ENCODE measurements at places on chromosomes 4 and X.

DNA sequence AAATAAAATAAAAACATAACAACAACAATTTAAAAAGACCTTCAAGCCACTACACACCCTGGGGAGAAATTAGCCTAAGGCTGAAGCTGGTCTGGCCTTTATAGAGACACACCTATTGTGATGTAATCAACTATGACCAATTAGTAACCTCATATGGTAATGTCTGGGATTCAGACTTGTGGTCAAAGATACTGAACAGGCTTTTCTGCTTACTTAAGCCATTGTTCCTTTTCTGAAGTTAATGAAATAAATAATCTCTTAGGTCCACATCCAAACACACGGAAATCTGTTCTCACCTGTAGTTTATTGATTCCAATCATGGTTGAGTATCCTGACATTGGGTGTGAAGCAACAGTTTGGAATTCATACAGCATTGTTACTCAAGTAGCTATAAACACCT, 152.5 kb downstream of the PLS3 start:
- no peak for DNase-seq

DNA sequence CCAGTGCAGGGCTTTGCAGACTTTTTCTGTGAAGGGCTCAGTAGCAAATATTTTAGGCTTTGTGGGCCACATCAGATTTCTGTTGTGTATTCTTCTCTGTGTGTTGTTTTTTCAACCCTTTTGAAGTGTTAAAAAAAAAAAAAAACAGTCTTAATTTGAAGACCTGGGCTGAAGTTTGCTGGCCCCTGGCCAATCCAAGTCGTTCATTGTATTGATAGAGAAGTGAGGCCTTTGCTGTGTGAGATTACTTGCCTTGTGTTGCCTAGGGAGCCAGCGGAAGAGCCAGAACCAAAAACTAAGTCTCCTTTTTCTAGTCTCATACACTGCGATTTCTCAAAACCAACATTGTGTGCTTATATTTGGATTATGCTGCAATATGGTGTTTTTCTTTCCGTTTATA, 46.9 kb downstream of the MTM1 start:
- no peak for DNase-seq

GRCh38 chr4:165763640-165764039, 109.4 kb upstream of the TLL1 start:
- no peak for DNase-seq

DNA sequence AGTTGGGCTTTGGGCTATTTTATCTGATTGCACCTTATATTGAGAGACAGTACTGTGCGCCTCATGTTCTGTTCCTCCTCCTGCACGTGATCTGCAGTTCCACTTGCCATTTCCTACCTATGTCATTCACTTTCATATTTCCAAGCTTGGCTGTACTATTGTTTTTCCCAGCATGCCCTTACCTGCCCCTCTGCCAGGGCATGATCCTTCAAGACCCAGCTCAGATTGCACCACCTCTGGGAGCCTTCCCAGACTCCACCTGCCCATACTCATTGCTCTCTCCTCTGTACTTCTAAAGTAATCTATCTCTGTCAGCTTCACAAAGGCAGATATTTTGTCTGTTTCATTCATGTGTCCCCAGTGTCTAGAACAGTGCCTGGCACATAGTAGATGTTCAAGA, 11.6 kb downstream of the SLC25A5 start:
- no peak for DNase-seq

GRCh38 chr4:141077611-141078225, 55.6 kb downstream of the RNF150 start:
- DNase-seq, result no peak

GRCh38 chr4:124904723-124905388, 192.3 kb upstream of the ANKRD50 start:
- no peak for DNase-seq

All from non-pigmented ciliary epithelial cell (primary cell).